ENCODE measurements at places on chromosomes 13 and 19.

DNA sequence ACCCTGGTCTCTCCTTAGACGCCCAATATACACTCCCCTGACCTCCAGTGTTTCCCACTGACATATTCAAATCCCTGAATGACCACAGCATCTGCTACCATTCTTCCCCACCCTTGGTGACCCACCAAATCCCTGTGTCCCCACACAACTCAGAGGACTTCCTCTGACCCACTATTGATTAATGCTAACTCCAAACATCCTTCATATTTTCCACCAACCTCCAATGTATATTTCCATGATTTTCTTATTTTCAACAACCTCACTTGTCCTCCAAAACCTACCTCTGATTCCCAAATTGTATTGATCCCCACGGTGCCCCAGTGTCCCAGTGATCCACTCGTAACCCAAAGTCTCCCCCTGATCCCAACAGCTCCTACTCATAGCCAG, 526 bp upstream of the DMWD start:
- DNase-seq: no peak

DNA sequence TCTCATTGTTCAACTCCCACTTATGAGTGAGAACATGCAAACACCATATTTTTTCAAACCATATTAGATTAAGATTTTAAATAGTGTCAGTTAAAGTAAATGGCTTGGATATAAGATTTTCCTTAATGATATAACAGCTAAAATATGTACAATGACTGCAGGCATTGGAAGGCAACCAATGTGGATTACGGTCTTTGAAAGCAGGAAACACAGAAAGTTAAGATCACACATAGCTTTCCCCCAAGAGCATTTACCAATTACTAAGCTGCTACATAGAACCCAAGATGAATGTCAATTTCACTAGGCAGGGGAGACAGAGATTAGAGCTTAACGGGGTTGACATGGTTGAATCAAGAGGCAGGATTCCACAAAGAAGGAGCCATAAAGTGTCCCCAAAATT, 173.2 kb upstream of the TRPC4 start:
- no peak for DNase-seq

DNA sequence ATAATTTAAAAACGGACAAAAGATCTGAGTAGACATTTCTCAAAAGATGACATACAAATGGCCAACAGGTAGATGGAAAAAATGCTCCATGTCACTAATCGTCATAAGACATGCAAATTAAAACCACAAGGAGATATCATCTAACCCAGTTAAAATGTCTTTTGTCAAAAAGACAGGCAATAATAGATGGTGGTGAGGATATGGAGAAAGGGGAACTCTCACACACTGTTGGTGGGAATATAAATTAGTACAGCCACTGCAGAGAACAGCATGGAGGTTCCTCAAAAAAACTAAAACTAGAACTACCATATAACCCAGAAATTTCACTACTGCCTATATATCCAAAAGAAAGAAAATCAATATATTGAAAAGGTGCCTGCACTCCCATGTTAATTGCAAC, 37.9 kb downstream of the OR10H4 start:
- no peak for DNase-seq

- DNase-seq: no peak
These were observed 9.5 kb downstream of the SHANK1 start for GRCh38 chr19:50710094-50710493.

DNA sequence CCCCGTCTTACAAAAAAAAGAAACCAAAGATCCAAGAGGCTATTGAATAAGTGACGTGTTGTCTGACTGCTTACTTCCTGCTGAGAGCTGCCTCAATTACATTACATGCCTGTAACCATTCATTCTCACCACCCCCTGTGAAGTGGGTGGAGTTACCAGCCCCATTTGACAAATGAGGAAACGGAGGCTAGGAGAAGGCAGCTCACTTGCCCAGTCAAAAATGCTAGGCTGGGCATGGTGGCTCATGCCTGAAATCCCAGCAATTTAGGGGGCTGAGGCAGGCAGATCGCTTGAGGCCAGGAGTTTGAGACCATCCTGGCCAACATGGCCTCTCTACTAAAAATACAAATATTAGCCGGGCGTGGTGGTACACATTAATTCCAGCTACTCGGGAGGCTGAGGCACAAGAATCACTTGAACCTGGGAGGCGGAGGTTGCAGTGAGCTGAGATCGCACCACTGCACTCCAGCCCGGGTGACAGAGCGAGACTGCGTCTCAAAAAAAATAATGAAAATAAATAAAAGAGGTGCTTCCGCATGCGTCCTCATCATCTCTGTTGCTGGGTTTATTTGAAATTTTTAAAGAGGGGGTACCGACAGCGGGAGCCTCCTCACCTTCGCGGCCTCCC, 499 bp downstream of the LSM7 start:
- peak; percentile 73 for DNase-seq

DNA sequence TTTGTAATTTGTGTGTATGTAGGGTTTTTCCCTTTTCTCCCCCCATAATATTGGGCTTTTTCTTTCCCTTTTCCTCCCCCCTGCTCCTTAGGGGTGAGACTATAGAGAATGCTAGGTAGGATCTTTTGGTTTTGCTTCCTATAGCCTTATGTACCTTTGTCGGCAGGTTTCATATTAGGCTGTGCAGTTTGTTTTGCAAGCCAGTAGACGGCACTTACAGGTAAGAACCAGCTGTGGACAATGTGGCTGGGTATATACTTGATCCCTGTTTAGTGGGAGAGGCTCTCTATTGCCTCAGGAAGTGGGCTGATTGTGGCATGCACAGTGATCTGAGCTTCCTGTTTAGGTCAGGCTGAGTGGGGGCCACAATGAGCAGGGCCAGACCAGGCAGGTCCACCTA, 359.2 kb upstream of the OBI1 start:
- no peak for DNase-seq

DNA sequence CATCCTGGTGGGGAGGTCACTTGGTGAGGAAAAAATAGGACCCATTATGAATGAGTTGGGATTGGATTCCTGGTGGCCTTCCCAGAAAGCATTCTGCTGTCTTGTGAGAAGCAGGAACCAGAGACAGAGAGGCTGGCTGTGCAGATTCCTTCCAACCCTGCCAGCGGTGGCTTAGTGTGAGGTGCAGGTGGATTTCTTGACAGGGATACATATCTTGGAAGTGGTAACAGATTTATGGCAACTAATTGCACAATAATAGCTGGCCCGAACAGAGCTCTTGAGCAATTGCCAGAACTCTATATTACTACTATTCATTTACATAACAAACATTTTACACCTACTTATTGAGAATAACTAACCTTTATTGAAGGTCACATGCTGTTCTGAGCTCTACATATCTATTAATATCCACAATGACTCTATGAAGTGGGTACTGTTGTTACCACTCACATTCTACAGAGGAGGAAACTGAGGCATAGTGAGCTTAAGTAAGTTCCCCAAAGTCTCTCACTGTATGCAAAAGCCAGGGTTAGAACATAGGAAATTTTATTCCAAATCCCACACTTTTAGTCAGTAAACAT, 173.9 kb upstream of the SERP2 start:
- DNase-seq: no peak

- DNase-seq: peak; percentile 27
These were observed 10.3 kb downstream of the DYRK1B start for GRCh38 chr19:39823686-39824085.

DNA sequence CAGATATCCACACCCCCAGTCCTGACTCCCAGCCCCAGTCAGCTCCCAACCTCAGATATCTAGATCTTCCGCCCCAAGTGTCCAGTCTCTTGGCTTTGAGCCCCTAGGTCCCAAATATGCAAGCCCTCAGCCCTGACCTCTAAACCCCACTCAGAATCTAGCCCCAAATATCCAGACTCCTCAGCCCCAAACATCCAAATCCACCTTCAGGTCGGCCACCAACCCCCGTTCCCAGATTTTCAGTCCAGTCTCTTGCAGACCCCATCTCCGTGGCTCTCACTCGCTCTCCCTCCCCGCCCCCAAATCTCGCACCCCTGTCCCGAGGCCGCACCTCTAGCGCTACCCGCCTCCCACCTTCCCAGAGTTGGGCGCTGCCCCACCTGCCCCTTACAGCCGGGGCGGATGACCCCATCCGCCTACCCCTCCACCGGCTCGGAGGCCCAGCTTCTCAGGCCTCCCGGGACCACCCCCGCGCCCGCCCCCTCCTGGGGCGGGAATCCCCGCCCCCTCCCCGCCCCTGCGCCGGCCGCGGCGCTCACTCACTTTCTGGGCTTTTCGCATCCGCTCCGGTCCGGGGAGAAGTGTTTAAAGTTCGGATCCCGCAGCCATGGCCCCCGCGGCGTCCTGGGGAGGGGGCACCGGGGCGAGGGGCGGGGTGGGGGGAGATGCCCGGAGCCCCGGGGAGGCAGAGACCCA, 604 bp downstream of the ERFL start:
- no peak for DNase-seq

DNA sequence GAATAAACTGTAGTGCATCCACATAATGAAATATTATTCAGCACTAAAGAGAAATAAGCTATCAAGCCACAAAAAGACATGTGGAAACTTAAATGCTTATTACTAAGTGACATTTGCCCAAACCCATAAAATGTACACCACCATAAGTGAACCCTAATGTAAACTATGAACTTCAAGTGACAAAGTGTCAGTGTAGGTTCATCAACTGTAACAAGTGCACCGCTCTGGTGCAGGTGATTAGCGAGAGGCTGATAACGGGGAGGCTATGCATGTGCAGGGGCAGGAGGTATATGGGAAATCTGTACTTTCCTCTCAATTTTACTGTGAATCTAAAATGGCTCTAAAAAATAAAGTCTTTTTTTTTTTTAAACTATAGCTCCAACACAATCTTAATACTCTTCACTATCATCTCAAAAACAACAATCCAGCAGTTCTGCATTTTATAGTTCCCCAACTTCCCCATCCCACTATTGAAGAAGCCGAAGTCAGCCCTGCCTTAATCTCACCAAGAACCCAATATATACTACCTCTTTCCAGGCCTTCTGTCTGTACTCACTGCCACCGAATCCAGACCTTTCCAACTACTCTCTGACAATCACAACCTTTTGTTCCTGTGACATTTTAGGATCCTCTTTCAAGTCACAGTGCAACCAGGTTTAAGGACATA, 22.6 kb downstream of the ELF1 start:
- DNase-seq: no peak

GRCh38 chr13:85537601-85538000, 261.6 kb downstream of the SLITRK6 start:
- no peak for DNase-seq

DNA sequence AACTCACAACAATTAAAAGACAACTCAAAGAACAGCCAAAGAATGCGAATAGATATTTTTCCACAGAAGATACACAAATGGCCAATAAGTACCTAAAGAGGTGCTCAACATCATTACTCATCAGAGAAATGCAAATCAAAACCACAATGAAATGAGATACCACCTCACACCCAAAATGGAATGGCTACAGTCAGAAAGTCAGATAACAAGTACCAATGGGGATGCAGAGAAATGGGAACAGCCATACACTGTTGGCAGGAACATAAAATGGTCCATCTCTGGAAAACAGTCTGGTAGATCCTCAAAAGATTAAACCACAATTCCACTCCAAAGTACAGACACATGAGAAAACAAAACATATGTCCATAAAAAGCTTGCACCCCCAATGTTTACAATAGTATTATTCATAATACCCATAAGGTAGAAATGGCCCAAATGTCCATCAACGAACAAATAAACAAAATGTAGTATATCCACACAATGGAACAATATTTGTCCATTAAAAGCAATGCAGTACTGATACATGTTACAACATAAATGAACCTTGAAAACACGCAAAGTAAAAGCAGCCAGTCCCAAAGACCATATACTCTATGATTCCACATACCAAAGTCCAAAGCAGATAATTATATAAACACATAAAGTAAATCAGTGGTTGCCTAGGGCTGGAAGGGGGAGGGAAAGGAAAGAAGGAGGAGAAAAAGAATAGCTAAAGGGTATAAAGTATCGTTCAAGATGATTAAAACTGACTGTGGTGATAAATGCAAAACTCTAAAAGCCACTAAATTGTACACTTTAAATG, 19.6 kb downstream of the USP12 start:
- DNase-seq: no peak

DNA sequence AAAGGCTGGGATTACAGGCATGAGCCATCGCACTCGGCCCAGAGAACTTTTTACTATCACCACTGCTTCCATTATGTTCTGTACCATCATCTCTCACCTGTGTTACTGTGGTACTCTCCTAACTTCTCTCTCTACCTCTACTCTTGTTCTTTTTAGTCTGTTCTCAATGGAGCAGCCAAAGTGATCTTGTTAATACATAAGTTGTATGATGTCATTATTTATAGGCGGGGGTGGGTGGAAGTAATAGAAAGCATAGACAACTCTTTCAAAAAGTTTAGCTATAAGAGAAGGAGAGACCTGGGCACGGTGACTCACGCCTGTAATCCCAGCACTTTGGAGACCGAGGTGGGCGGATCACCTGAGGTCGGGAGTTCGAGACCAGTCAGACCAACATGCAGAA, 3.0 kb downstream of the ZNF570 start:
- DNase-seq: no peak

GRCh38 chr13:25295228-25295627, 6.2 kb upstream of the NUP58 start:
- DNase-seq: no peak

DNA sequence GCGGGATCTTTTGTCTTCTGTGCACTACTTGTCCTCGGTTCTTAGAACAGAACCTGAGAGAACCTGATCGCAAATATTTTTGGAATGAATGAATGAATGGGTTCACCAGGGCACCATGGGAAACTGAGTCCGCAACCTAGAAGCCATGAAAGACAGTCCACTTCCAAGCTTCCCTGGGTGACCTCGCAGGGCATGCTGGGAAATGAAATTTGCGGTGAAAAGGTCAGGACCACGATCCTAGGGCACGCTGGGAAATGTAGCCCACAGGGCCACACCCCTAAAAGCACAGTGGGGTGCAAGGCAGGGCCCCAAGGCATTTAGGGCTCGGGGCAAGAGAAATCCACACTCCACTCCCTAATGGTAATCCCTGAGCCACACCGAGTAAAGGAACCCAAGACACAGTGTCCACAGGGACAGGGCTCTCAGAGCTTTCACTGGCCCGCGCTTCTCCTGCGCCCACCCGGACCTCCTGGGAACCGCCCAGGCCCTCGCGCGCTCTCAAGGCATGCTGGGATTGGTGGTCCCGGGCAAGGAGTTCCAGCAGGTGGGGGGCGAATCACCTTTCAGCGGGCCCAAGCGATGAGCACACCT, 1.1 kb upstream of the PPP1R12C start:
- DNase-seq: no peak

DNA sequence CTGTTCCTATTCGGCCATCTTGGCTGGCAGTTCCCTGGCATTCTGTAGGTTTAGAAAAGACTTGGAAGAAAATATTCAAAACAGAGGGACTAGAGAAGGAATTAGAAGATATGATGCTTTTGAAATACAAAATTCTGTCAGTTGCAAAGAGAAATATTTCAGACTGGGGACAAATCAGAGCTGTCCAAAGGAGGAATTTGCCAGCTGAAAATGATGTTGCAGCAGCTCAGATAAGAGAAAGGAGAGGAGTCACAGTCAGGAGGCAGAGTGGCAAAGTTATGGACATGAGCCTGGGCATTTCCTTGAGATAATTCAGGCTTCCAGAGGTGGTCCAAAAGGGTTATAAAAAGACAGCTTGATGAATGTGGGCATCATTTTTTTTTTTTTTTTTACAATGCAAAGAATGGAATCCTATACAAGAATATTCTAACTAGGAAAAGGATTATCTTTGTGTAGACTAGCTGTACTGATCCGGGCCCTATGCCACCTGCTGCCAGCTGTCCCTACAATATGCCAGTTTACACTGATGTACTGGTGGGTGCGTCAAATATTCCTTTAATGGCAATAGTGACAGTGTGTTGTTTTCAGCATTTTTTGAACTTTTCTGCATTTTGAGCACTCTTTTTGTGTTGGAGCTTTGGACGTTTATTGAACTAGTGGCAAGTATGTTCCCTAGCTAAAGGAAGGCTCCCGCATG, 31.8 kb upstream of the CBY2 start:
- DNase-seq: peak; percentile 20

Measured in NCI-H345 (cell line).